NCI-H1417 (cell line): ENCODE measurements at places on chromosomes 5 and 9.

GRCh38 chr5:55037046-55037771 lies 13.2 kb downstream of the GZMK start:
- no peak for DNase-seq

DNA sequence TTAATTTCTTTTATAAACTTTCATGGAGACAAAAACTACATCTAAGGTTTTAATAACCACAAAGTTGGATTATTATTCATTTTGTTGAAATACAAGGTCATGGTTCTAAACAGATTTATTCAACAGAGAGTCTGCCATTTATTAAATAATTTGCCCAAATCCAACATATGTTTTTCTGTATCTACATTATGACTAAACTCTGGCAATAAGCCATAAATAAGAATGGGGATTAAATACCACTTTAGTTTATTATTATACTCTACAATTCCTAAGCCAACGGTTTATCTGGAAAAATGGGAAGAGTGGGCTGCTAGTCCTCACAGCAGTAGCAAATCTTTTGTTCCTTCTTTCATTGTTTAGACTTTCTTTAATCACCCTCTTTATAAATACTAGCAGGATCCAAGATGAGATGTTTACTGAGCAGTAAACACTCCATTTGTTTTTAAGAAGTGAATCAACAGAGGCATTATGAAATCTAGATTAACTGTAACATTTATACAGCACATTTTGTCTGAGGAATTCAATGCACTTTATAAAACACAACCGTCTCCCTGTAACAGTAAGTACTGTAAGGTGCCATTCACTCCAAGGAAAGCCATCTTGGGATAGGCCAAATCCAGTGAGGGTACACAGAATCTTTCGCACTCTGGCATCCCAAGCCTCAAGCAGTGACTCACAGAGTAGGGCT lies 89.7 kb downstream of the DROSHA start:
- no peak for DNase-seq

GRCh38 chr5:120567921-120568320 lies 103.8 kb downstream of the PRR16 start:
- no peak for DNase-seq

DNA sequence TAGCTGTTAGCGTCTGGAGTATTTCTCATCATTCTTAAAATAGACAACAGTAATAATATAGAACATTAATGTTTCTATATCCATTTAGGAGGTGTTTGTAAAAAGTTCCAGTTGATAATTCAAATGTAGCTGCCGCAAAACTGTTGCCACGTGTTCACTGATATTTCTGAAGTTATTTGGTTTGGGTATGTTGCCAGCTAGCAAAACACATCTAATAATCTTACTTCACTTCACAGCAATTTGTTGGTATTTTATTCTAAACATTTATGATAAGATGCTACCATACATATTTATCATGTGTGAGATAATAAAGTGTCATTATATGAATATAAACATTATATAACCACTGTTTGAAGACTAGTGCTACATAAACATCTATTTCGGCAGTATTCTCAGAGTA lies 101.6 kb downstream of the CDH12 start:
- DNase-seq = no peak

DNA sequence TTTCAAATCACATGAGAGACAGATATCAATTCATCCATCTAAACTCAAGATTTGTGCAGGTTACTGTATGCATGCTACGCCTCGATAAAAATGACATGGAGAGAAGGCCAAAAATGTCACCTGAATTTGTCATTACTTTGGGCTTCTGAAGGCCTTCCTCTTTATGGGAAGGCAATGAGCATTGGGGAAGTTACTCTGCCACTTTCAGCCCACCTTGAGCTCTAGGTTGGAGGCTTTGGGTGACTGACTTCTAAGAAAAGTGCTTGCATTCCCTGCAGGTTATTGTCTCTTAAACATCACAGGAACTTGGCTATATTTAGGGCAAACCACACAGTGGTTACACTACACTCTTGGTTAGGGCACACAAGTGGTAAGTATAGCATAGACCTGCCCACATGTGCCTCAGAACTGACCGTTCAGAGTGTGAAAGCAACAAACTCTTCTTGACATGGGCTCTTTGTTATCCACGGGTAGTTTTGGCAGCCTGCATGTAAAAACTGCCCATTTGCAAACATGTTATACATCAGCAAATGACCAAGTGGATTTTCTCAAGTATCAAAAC lies 169.5 kb downstream of the ZNF608 start:
- DNase-seq = no peak
